ENCODE measurements at places on chromosomes 1 and 21.

GRCh38 chr1:180131510-180131909 is 23.2 kb upstream of the QSOX1 start:
- DNase-seq: no peak

DNA sequence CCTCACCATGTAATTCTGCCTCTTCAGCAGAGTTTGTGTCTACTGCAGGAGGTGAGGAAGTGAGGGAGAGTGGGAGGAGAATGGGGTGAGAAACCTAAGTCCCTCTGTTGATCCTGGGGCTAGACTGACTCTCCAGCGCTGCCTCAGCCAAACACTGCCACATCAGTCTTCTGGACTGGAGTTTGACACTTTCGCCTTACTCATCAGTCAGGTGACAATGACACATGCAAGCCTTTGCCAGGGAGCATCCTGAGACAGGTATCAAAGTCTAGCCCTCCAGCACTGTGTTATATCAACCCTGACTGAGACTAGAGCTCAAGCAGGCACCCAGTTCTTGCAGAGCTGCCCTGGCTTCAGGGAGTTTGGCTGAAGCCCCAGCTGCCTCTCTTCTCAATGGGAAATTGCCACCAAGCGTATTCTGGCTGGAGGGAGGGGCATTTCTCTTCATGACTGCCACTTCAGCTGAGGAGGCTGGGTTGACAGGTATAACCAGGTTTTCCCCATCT is 33.3 kb upstream of the SUCO start:
- DNase-seq: peak; percentile 85

DNA sequence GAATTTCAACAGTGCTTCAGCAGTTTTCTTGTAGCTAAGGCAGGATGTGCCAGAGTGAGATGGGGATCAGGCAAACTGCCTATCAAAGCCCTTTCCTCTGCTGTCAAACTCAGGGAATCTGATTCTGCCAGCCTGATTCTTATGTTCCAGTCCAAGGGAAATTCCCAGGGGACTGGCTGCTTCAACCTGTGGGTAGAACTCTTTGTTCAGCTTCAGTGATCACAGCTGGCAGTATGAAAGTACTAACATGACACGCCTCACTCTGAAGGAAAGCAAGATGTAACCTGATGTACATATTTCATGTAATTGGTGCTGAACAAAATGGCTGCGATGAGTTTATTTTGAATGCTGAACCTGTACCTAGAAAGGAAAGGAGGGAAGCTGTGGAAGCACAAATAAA is 40.1 kb upstream of the SLC5A9 start:
- peak; percentile 72 for DNase-seq

- DNase-seq: no peak
Measured at GRCh38 chr21:39885119-39885848, 18.0 kb downstream of the PCP4 start.

DNA sequence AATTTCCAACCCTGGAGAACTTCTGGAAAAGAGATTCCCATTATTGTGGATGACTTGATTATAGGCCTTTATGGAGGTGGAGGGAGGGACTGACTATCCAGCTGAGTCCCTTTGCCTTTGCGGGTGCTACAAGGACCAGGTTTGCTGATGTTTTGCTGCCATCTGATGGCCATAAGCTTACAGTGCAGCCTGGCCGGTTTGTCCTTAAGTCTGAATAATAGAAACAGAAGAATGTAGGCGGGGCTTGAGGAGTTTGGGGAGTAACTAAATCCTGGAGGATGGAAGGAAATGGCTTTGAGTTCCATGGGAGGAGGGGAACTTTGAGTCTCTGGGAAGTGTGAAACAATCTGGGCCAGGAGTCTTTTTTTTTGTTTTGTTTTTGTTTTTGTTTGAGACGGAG is 55.7 kb upstream of the CD1D start:
- DNase-seq: peak; percentile 86

GRCh38 chr21:26961698-26962097 is 5.2 kb downstream of the ADAMTS5 start:
- no peak for DNase-seq

- DNase-seq: no peak
Measured at GRCh38 chr1:19694298-19694697, 29.6 kb downstream of the HTR6 start.

GRCh38 chr1:231161667-231162296 is at the start of gene TRIM67:
TSS of gene TRIM67 (plus strand) at chr1:231162058. CDS start at chr1:231162970, 912 bp downstream.
- DNase-seq: peak; percentile 76

GRCh38 chr1:14578156-14578555 is 20.3 kb upstream of the KAZN start:
- DNase-seq: no peak

DNA sequence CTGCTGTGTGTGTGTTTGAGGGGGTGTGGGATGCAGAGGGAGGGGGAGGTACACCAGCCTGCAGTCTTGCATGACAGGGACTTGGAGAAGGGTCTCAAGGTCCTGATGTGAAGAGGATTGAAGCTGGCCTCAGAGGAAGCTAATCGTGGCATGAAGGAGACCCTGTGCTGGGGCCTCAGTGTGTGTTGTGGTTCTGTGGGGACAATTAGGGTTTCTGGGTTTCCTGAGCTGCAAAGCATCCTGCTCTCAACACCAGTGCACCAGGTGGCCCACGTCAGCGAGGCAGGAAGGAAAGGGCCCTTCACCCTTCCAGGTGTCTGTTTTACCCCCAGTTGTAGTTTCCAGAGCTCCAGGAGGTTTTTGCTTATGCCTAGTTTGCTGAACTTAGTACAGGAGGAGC is 52.8 kb downstream of the TENT5C start:
- no peak for DNase-seq

DNA sequence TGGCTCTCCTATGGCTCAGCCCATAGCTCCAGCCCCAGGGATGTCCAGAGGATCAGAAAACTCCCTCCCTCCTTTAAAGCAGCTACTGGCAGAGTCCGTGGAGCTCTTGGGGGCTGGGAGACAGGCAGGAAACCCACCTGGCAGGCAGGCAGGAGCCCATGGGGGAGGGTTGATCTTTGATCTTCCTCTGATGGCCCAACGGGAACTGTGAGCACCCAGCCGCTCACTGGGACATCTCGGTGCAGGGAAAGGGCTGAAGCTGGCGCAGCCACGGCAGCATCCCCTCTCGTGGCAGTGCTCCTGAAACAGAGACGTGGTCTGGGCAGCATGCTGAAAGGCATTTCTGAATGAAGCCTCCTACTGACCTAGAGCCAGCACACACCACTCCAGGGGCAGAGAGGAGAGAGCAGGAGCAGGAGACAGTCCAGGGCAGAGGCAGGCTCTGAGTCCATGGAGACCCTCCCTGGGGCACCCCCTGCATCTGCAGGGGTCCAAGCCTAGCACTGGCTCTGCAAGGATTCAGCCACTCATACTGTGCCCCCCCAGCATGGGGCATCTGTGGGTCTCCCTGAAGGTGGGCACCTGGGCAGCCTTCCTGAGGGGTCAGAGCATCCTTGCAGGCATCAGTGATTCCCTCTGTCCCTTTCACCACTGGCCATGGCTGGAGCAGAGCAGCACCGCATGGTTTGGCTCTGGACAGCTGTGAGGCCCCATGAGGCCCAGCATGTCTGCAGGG is 4.9 kb upstream of the SLX9 start:
- DNase-seq: no peak

- DNase-seq: no peak
Measured at GRCh38 chr21:28727809-28728208, 264.9 kb downstream of the LTN1 start.

GRCh38 chr21:45909238-45909988 is 72.2 kb upstream of the COL6A1 start:
- no peak for DNase-seq

GRCh38 chr1:243325305-243325890 is 69.6 kb downstream of the SDCCAG8 start:
- peak; percentile 17 for DNase-seq

DNA sequence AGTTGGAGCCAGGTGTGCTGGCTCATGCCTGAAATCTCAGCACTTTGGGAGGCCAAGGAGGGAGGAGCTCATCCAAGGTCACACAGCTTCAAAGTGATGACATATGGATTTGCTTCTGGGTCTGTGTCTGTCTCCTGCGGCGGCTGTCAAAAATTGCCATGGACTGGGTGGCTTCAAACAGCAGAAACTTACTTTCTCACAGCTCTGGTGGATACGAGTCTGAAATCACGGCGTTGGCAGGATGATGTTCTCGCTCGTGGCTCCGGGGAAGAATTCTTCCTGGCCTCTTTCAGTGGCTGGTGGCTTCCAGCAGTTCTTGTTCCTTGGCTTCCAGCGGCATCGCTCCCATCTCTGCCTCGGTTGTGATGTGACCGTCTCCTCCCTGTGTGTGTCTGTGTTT is 314.8 kb upstream of the C1orf174 start:
- no peak for DNase-seq

DNA sequence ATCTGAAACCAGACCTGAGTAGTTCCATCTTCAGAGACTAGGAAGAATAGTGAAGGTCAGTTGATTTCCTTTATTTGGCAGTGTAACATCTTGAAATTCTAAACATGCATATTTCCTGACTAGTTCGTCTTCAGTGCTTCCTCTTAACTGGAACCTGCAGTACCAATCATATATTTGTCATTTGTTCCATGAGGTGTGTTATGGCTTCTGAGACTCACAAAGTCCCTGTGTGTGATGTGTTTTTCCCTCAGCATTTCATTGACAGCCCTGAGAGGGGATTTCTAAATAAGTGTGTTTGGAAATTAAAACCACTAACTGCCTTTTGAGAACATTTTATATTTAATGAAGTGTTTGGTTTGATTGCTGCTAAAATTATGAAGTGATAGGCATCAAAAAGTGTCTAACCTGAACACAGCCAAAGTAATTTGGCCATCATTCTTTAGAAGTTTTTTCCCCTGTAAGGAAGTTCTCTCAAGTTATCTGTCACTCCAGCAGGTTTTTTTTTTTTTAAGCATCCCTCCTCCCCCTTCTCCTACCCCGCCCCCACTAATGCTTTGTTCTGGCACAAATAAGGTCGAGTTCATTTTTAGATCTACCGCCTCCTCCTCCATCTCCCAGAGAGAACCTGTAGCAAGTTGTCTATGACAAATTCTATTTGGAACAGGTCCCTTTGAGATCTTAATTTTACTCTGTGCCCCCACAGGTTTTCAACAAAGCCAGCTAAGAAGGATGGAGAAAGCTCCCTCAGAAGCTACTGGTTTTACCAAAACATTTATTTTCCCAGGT is 61.4 kb downstream of the TMEM200B start:
- no peak for DNase-seq

DNA sequence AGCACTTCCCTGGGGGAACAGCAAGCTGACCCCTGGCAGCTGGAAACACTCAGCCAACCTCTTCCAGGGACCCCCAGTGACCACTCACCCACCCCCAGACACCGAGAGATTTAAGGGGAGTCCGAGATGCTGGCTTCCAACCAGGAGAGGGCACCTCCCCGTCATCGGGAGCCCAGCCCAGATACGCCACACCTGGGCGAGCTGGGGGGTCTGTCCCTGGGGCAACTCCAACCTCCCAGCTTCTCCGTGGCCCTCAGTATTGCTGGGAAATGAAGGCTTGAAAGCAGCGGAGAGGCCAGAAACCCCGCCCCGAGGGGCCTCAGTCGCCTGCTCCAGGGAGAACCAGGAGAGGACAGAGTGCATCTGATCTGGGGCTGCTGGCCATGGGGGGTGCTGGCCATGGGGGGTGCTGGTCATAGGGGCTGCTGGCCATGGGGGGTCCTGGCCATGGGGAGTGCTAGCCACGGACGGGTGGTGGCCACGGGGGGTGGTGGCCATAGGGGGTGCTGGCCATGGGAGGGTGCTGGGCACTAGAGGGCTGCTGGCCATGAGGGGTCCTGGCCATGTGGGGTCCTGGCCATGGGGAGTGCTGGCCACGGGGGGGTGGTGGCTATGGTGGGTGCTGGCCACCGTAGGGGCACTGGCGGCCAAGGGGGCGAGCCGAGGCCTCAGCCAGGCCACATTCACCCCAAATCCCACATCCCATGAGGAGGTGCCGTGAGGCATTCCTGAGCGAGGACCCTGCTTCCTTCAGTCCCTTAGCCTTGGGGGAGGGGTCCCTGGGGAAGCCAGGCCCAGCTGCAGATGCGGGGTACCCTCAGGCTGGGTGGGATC is 61.5 kb upstream of the TTC34 start:
- DNase-seq: no peak

DNA sequence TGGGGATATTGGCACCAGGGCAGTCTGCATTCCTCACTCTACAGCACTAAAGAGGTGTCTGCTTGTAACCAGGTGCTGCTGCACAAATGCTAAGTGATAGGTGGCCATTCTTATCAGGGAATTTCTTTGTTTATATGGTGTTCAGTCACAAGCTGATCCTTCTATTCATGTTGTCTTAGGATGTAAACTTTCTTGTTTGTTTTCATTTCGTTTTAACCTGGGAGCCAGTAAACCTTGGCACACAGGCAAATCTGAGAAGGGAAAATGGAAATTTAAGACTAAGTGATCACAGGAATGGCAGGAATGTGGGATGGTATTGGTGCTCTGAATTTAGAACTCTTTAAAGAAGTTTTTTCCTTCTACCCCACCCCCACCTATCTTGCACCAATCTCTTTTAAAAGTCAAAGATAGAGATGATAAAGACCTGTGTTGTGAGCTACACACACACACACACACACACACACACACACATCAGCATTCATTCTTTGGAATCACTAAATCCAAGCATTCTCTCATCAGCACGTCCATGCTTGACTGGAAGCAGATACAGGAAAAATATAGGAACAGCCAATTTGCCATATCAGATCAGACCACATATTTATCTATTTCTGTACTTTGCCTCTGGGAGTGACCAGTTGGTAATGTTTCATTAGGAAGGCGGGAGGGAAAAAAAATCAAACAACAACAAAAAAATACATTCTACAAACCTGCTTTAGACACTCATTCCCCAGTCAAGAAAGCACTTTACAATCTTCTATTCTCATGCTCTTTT is 451.4 kb upstream of the ADGRL2 start:
- DNase-seq: no peak

- no peak for DNase-seq
Measured at GRCh38 chr21:29748391-29749167, 191.2 kb downstream of the GRIK1 start.

GRCh38 chr1:243391355-243391754 is 135.5 kb downstream of the SDCCAG8 start:
- DNase-seq: no peak

DNA sequence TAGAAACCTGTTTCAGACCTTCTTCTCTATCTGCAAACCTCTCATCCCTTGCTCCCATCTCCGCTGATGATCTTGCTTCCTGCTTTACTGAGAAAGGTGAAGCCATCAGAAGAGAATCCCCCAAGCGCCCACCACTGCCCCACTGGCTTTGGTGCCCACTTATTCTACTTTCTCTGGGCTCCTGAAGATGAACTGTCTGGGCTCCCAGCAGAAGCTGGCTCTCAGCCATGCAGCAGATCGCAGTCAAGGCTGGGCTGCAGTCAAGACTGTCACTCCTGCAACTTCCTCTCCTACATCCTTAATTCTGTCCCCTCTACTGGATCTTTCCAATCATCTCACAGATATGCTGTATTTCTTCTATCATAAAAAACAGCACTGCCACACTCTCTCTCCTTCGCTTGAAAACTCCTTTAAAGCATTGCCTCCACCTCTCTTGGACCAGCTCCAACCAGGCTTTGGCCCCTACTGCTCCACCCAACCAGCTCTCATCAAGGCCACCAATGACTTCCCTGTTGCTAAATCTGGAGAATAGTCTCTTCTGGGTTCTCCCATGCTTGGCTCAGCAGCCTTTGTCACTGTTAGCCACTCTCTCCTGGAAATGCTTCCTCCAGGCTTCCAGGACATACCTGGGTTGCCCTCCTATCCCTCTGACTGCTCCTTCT is 25.8 kb downstream of the TRIM62 start:
- DNase-seq: no peak

Data from NCI-H510A treated with DMSO at 0.1 percent for 48 hours (cell line).